ENCODE measurements at places on chromosomes 12 and 14. TPM values are rescaled to one million over a fixed set of nuclear protein-coding genes. Genes with fewer than 3 reads are reported as not detected.

The LALBA gene
- total RNA-seq = not detected

The TAS2R50 gene
- total RNA-seq = 1.3 TPM

The FIGNL2 gene
- 107 TPM for total RNA-seq

The INHBE gene
- 18.0 TPM for total RNA-seq

The SDR9C7 gene
- total RNA-seq = 0.39 TPM

The NXPH4 gene
- 10.5 TPM for total RNA-seq

The MYF5 gene
- not detected for total RNA-seq

The CLEC4E gene
- total RNA-seq = not detected

The SIX1 gene
- 79.6 TPM for total RNA-seq

Data from glutamatergic neuron (in vitro differentiated cells).